ENCODE measurements at places on chromosomes 3 and 15.
A peak's percentile ranks its signal among the peaks of the same experiment; 100 is the strongest.

DNA sequence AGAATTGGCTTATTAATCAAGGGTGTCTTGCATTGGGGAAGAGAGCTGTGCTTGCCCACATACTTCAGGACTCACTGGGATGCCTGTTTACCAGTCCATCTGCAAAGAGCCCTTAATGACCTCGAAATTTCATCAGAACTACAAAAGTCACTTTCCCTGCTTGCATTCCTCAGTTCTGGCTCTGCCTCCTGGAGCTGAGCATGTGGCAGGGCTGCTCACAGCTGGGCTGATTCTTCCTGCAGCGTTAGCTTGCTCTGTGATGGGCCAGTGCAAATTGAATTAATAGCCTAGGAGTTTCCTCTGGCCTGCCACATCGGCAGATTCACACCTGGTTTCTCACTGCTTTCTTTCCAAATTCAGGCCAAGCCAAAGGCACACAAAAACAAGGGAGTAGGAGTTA is 108.9 kb downstream of the DUT start:
- peak; percentile 68 for DNase-seq

GRCh38 chr3:78893161-78893560 is 874.6 kb downstream of the ROBO1 start:
- DNase-seq = no peak

DNA sequence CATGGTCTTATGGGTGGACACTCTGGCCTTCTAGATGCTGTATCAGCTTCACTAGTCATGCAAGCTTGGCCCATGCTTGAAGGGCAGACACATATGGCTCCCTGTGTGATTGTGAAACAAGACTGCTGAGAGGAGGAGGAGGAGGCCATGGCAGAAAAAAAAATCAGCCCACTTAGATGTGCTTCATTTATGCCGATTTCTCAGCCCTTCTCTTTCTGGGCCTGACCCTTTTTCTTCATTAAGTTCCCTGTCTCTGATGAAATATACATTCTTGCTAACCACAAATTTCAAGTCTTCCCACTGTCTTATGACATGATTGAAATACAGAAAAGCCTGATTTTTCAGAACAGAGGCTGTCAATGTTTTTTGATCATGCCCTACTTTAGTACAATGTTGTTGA is 213.0 kb upstream of the FEZF2 start:
- peak; percentile 38 for DNase-seq

- DNase-seq = peak; percentile 55
Measured at GRCh38 chr15:93152951-93153350, 63.9 kb upstream of the RGMA start.

DNA sequence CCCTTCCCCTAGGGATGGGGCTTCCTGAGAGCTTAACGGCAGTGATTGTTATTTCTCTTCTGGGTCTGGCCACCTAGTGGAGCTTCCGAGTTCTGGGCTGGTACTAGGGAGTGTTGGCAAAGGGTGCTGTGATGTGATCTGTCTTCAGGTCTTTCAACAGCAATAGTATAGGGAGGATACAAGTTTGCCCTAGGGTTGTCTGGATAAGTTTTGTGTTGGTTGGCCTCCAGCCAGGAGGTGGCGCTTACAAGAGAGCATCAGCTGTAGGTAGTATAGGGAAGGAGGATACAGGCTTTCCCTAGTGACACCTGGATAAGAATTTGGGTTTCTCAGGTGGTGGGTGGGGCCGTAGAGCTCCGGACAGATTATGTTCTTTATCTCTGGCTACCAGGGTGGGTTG is 19.2 kb upstream of the CPOX start:
- no peak for DNase-seq

GRCh38 chr3:170154569-170155143 is 26.9 kb downstream of the PHC3 start:
- DNase-seq = no peak

DNA sequence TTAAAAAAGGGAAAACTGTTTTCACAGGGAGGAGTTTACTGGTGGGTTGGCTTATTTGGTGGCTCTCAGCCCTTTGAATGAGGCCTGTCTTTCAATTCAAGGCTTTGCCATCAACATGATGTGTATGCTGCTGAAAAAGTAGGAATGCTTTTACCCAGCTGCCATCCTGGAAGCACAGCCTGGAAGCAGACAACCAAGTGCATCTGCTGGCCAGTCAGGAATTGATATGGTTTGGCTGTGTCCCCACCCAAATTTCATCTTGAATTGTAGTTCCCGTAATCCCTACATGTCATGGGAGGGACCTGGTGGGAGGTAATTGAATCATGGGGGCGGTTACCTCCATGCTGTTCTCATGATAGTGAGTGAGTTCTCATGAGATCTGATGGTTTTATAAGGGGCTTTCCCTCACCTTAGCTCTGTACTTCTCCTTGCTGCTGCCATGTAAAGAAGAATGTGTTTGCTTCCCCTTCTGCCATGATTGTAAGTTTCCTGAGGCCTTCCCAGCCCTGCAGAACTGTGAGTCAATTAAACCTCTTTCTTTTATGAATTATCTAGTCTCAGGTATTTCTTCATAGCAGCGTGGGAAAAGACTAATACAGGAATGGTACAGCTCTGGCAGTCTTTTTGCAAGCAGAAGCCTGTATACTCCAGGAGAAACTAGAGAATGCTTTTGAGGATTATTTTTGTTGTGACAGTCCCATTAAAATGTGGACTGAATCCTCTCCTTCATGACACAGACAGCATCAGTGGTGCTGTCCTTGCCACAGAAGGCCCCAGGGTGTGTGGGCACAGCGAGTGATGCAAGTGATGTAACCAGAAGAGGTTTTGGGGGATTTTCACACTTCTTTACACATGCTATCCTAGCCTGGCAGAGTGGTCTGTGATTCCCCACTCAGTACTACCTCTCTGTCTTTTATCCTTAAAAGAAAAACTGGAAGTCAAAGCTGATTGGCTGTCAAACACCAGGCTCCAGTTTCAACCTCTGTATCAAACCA is 20.0 kb downstream of the PLCL2 start:
- DNase-seq = no peak

DNA sequence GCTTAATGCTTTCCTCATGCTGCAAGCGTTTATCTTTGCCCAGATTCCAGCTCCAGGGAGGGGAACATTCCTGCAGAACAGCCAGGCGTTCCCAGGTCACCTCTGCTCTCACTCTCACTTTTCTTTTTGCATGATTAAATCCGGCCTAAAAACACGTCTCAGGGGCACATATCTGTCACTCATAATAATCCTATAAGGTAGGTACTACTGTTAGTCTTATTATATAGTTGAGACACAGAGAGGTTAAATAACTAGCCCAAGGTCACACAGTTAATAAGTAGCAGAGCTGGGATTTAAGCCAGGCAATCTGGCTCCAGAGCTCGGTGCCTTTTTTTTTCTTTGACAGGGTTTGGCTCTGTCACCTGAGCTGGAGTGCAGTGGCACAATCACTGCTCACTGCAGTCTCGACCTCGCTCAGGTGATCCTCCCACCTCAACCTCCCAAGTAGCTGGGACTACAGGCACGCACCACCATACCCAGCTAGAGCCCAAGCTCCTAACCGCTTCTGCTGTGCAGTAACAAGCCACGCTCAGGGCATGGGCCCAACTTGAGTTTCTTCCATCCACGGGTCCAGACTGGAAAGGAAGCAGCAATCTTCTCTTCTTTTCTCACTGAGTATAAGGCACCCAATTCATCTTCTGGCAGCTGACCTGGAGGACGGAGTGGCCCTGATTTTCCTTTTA is 96.5 kb downstream of the LIPC start:
- DNase-seq = no peak

GRCh38 chr15:64070965-64071851 is 22.4 kb downstream of the CIAO2A start:
- peak; percentile 67 for DNase-seq

- no peak for DNase-seq
Measured at GRCh38 chr3:123779655-123780231, 104.4 kb downstream of the MYLK start.

- DNase-seq = no peak
Measured at GRCh38 chr3:66055289-66055688, 16.6 kb upstream of the MAGI1 start.

DNA sequence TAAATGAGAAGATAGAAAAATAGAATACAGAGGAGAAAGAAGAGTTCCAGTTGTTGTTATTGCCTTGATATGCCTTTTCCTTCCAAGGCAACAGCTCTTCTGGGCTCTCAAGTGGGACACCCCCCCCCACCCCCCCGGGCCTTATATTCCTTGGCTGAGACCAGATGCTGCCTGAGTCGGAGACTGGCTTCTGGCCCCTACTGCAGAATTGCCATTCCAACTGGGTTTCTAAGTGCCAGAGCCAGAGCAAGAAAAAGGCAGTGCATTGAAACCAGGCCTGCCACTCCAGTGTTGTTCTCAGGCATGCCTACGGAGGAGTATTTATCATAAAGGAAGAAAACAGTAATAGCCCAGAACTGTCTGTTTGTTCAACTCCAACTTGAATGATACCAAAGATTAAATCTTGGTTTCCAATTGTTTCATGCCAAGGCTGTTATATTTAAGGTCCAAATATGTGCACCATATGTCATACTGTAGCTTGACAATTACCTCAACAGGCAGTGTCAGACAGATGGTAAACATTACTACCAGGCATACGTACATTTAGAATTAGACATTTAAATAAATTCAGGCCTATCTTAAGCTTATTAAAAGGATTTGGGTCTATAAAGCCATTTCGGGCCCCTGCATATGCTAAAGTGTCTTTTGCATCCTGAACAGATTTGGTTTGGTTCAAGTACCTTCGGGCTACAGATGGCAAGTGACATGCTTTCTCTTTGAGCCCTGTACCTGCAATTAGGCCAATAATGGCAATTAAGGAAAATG is 209.9 kb upstream of the SEMA6D start:
- DNase-seq = no peak

DNA sequence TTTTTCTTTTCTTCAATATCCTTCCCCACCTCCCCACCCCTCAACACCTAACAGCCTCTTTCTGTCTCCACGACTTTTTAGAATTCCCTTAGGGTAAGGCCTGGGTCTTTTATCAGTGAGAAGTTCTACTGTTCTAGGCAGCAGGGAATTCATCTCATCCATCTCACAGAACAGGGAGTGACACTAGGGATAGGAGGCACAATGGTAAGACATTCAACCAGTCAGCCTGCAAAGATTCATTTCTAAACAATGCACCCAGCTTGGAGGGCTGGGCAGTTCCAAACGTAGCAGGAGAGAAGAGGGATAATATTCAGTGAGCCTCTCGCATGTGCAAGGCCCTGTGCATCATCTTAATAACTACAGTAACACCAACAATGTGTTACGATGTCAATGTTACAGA is 43.6 kb downstream of the LRIG1 start:
- DNase-seq = no peak

- DNase-seq = no peak
Measured at GRCh38 chr3:183315739-183316138, 62.7 kb downstream of the B3GNT5 start.

DNA sequence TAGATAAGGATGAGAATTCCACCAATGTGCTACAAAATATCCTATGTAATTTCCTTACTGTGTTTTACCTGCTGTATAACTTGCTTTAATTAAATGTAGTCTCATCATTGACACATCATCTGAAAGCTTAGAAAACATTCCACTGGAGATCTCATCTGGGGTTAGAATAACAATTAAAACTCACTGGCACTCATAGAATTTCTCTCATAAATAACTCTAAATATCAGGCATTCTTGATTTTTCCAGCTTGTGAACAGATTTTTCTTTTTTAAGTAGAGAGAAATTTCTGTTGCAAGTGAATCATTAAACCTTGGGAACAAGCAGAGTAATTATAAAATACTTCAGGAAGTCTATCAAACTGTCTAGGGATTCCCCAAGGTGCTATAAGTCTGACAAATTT is 843.8 kb downstream of the NAALADL2 start:
- no peak for DNase-seq

DNA sequence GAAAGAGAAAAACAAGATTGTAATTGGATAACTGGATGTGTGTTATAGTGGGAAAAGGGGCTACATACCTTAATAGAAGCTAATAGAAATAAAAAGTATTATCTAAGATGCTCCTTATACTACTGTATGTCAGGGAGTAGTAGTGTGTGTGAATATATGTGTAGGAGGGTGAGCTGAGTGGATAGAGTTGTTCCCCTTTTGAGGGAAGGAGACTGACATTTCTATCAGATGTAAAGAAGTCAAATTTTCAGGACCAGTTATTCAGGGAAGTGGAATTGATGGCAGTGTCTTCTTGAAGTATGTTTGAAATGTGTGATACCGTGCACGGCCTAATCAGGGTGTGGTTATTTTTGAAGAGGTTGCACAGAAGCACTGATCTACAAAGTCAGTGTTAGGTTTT is 49.1 kb downstream of the PCOLCE2 start:
- DNase-seq = no peak

DNA sequence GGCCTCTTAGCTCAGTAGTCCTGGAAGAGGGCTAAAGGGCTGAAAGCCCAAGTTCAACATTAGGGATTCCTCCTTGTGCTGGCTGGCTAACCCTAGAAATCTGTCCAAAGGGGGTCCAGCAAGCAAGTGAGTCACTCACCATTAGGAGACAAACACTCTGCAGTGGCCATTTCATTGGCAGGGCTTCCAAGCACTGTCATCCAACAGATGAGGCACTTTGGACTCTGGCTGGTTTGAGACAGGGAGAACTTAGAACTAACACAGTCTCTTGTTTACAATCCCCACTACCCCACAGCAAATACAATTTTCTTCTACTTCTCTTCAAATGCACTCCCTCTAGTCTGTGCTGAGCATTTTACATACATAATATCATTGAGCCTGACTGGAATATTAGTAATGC is 10.1 kb upstream of the WNT5A start:
- no peak for DNase-seq

GRCh38 chr15:28112962-28113361 is 13.8 kb upstream of the OCA2 start:
- no peak for DNase-seq

- no peak for DNase-seq
Measured at GRCh38 chr3:127139601-127140500, 53.1 kb upstream of the PRR23E start.

DNA sequence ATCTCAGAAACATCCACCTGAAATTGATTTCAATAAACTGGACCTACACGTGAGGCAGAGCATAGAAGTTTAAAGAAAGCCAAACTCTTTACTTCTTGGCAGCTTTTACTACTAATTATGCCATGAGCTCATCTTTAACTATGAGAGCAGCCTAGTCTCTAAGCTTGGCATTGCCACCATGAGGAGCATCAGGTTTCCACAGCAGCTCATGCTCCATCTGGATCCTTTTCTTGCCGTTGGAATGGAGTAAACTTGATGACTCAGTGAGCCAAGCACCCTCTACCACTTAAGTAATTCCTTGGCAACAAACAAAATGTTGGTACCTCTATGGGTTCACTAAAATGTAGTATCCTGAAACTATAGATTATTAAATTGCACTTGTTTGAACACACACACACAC is 583.2 kb downstream of the EPHA3 start:
- peak; percentile 48 for DNase-seq

- no peak for DNase-seq
Measured at GRCh38 chr3:14425581-14426304, 23.3 kb downstream of the SLC6A6 start.

GRCh38 chr15:93378558-93378957 is 289.5 kb upstream of the RGMA start:
- no peak for DNase-seq

- DNase-seq = no peak
Measured at GRCh38 chr15:82764117-82764490, 41.8 kb downstream of the FSD2 start.

GRCh38 chr15:70055601-70056051 is 42.1 kb downstream of the TLE3 start:
- no peak for DNase-seq
